ENCODE measurements at places on chromosomes 2 and 18.

GRCh38 chr2:140354544-140354943, 1574.4 kb upstream of the NXPH2 start:
- no peaks in the 10 kb centered on the region for H3K27me3 ChIP-seq
- no peak for DNase-seq
- no peaks in the 10 kb centered on the region for H3K36me3 ChIP-seq
- no peaks in the 10 kb centered on the region for H3K4me1 ChIP-seq
- no peak overlapping the region for H3K4me3 ChIP-seq
- no peak overlapping the region for H3K27ac ChIP-seq

- no peak for DNase-seq
- no peaks in the 10 kb centered on the region for H3K27me3 ChIP-seq
- no peak overlapping the region for H3K4me3 ChIP-seq
- H3K36me3 ChIP-seq = peaks cover 35% of the 10 kb centered on the region
Observed at GRCh38 chr18:59354731-59355130, 4.3 kb downstream of the LMAN1 start.

- no peak for DNase-seq
- H3K27me3 ChIP-seq = no peaks in the 10 kb centered on the region
- no peak overlapping the region for H3K27ac ChIP-seq
- no peaks in the 10 kb centered on the region for H3K4me1 ChIP-seq
- H3K36me3 ChIP-seq = no peaks in the 10 kb centered on the region
Observed at GRCh38 chr2:225233234-225233633, 166.3 kb upstream of the NYAP2 start.

- no peaks in the 10 kb centered on the region for H3K27me3 ChIP-seq
- H3K36me3 ChIP-seq = no peaks in the 10 kb centered on the region
- no peak overlapping the region for H3K4me3 ChIP-seq
- H3K4me1 ChIP-seq = peaks cover 22% of the 10 kb centered on the region
- H3K27ac ChIP-seq = no peak overlapping the region
Observed at GRCh38 chr2:209471037-209471436, 47.2 kb downstream of the MAP2 start.

DNA sequence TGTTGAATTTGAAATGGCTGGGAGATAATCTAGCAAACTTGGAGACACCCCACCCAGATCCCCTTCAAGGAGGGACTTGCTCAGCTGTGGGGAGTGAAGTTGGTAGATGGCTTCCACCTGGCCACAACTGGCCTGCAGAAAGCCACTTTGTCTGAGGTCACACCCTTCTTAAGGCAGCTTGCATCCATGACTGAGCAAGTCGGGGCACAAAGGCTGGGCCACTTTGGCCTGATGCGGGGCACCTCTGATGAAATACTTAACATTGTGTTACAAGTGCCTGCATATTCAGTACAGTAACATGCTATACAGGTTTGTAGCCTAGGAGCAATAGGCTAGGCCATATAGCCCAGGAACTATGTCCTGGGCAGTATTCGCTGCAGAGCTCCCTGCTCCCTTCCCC, 13.4 kb upstream of the RPL37A start:
- no peak for DNase-seq
- H3K36me3 ChIP-seq = peaks cover 24% of the 10 kb centered on the region
- no peaks in the 10 kb centered on the region for H3K27me3 ChIP-seq
- H3K4me1 ChIP-seq = no peaks in the 10 kb centered on the region
- no peak overlapping the region for H3K27ac ChIP-seq

DNA sequence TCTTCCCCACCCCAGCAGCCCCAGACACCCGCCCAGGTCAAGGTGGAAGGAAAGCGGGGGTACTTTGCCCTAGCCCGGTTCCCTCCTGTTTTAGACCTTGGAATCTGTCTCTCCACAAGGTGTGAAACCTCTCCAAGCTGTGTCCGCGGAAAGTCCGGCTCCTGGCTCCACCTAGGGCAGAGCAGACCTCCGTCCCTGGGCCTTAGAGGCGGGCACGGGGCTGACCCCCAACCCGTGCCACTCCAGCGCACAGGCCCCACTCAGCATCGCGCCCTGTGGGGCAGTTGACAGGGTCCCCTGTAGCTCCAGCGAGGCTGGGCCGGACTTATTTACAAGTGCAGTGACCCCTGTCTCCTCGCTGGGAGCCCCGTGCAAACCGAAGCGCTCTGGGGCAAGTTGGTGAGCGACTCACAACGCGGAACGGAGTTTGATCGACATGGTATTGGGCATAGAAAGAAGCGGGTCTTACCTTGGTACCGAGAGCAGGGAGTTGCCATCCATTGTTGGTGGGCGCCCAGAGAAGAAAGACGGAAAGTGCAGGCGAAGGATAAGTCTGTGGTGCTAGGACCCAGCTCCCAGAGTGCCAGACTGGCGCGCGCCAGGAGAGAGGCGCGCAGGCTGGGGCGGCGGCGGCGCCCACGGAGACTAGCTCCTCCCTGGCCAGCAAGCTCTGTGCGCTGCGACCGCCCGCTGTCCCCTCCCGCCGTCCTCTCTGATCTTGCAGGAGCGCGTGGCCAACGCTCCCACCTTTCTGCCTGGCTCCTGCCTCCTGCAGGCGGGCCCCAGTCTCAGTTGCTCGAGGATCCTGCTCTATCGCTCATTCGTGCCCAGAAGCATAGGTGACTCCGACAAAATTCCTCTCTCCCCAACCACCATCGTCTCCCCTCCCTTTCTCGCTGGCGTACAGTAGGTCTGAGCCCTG, at the start of gene SPHKAP:
TSS of gene SPHKAP (minus strand) at position 590 of the 922 bp plus-strand sequence. CDS start at position 501, 89 bp downstream.
- DNase-seq = peak; percentile 51
- no peaks in the 10 kb centered on the region for H3K36me3 ChIP-seq
- H3K27ac ChIP-seq = no peak within 1 kb of the TSS
- H3K4me3 ChIP-seq = peak within 1 kb of the TSS; percentile 10
- no peaks in the 10 kb centered on the region for H3K4me1 ChIP-seq

DNA sequence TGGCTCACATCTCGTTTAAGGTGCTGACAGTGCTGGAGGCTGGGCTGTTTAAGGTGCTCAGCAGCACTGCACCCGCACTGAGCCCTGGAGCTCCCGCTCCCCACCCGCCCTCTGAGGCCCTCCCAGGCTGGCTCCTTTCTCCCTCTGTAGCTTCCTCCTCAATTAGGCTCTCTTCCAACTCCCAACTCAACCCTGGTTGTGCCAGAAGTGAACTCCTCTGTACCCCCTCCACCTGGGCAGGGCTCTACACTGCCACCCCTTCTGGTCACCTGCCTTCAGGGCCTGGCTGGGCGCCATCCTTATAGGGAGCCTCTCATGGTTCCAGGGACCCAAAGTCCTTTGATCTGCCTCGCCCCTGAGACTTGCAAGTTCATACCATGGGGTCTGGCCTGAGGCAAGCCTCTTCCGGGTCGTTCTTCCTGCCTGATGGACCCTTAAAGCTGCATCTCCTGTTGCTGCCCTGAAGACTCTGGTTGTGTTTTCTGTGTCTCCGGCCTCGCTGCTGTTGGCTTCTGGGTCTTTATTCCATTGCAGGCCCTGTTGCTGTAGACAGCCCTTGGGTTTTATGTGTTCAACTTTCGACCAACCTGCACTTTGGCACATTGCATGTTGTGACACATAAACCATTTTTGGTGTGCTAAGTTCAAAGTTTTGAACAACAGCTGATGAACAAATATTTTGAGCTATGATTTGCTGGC, 199.6 kb downstream of the LDLRAD4 start:
- H3K4me1 ChIP-seq = peaks cover 62% of the 10 kb centered on the region
- no peaks in the 10 kb centered on the region for H3K36me3 ChIP-seq
- DNase-seq = no peak
- H3K4me3 ChIP-seq = no peak overlapping the region
- H3K27me3 ChIP-seq = no peaks in the 10 kb centered on the region

DNA sequence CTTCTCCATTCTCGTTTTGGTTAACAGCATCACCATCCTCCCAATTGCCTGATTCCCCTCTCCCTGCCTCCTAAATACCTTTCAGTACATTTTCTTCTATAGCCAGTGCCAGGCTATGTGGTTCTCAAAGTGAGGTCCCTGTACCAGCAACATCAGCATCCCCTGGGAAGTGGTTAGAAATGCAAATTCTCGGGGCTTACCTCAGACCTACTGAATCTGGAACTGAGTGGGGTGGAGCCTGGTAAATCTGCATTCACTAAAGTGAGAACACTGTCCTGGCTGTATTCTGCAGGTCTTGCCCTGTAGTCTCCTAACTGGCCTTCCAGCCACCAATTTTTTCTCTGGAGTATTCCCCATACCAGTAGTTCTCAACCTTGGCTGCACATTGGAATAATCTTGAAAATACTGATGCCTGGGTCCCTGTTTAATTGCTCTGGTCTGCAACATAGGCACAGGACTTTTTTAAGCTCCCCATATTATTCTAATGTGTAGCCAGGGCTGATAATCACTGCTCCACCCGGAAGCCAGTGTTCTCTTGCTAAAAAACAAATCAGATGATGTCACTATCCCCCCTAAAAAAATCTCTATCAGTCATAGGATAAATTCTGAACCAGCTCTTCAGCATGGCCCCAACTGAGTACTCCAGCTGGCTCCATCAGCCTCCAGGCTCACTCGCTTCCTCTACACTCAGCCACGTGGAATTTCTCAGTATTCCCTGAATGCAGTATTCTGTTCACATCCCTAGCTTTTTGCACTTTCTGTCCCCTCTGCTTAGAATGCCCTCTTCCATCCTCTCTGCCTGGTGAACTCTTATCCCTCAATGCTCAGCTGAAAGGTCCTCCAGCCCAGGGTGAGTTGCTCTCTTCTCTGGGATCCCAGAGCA, 98.4 kb downstream of the CDK15 start:
- no peaks in the 10 kb centered on the region for H3K4me1 ChIP-seq
- no peak for DNase-seq
- no peaks in the 10 kb centered on the region for H3K27me3 ChIP-seq
- no peak overlapping the region for H3K27ac ChIP-seq
- no peak overlapping the region for H3K4me3 ChIP-seq

DNA sequence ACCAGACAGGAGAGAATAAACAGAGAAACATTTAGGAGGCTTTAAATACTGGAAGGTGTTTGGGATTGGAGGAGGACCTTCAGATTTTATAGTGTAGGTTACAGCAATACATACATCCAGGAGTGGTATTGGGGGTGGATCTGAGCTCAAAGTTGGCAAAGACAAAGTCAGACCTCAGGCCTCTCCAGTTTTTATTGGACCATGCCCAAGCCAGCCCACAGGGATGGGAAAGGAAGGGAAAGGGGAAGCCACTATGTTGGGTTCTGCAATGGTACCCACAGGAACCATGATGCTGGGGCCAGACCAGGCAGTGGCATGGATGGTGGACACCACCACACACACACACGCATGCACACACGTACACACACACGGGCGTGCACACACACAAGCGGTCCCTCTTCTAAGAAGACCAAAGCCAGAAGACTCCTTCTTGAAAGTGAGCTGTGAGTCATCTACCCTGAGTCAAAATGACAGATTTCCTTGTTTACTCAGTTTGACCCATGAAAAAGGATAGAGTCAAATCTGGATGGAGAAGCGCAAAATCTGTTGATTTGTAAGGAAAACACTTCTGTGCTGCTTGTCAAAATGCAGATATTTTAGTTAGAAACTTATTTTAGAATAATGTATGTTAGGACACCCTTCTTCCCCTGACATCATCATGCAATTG, 87.9 kb downstream of the TRABD2A start:
- H3K36me3 ChIP-seq = no peaks in the 10 kb centered on the region
- no peaks in the 10 kb centered on the region for H3K27me3 ChIP-seq
- no peak for DNase-seq
- H3K4me3 ChIP-seq = no peak overlapping the region
- no peak overlapping the region for H3K27ac ChIP-seq

GRCh38 chr2:120447127-120447785, 101.3 kb downstream of the INHBB start:
- H3K36me3 ChIP-seq = no peaks in the 10 kb centered on the region
- DNase-seq = no peak
- H3K4me1 ChIP-seq = peaks cover 10% of the 10 kb centered on the region
- H3K27me3 ChIP-seq = no peaks in the 10 kb centered on the region
- H3K4me3 ChIP-seq = no peak overlapping the region

DNA sequence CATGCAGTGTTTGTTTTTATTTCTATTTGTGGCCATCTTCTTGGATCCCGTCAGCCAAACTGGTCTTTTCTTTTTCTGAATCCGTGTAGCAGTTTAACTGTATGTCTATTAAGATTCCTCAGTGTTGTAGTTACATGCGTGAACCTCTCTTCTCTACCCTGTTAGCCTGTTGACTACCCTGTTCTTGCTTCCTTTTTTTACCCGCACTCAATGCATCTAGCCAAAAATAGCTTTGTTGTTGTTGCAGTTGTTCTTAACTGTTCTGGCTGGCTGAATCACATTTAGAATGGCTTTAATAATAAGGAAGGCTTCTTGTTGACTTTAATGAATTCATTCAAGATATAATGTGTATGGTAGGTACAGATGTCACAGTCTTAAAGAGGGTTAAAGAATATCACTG, 137.1 kb downstream of the LCLAT1 start:
- peaks cover 63% of the 10 kb centered on the region for H3K4me1 ChIP-seq
- no peak for DNase-seq
- H3K4me3 ChIP-seq = no peak overlapping the region
- peak overlapping the region; percentile 62 for H3K27ac ChIP-seq
- no peaks in the 10 kb centered on the region for H3K36me3 ChIP-seq
- no peaks in the 10 kb centered on the region for H3K27me3 ChIP-seq

- no peak overlapping the region for H3K27ac ChIP-seq
- DNase-seq = no peak
- no peaks in the 10 kb centered on the region for H3K36me3 ChIP-seq
- no peak overlapping the region for H3K4me3 ChIP-seq
- H3K4me1 ChIP-seq = no peaks in the 10 kb centered on the region
- no peaks in the 10 kb centered on the region for H3K27me3 ChIP-seq
Observed at GRCh38 chr2:50955081-50955480, 76.9 kb downstream of the NRXN1 start.

DNA sequence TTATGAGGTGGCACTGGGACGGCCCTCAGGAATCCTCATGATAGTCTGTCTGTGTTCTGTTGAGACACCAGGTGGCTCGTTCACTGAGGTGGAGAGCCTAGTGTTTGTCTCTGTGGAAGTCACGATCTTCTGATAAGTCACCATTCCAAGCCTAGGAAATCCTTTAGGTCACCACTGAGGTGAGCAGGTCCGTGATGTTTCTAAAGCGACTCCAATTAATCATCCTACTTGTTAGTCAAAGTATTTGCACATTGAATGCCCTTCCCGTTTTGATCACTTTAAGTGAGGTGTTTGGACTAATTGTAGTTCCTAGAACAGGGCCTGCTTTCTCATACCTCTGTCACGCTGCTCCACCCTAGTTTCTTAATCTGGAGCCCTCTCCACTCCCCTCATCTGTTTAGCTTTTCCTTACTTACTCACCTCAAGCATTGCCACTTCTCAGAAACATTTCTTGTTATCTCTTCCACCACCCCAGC, 28.0 kb upstream of the DSG3 start:
- H3K4me3 ChIP-seq = no peak overlapping the region
- no peaks in the 10 kb centered on the region for H3K4me1 ChIP-seq
- no peak overlapping the region for H3K27ac ChIP-seq

- peak; percentile 85 for DNase-seq
- no peaks in the 10 kb centered on the region for H3K27me3 ChIP-seq
- H3K4me1 ChIP-seq = no peaks in the 10 kb centered on the region
- peak within 1 kb of the TSS; percentile 64 for H3K4me3 ChIP-seq
- no peaks in the 10 kb centered on the region for H3K36me3 ChIP-seq
- peak within 1 kb of the TSS; percentile 79 for H3K27ac ChIP-seq
Observed at GRCh38 chr2:110211938-110212858, at the start of gene MTLN. TSS of gene MTLN (minus strand) at chr2:110212547. CDS start at chr2:110212525, 22 bp downstream.

- no peak for DNase-seq
- H3K27me3 ChIP-seq = no peaks in the 10 kb centered on the region
- no peaks in the 10 kb centered on the region for H3K36me3 ChIP-seq
- H3K27ac ChIP-seq = no peak overlapping the region
- H3K4me3 ChIP-seq = no peak overlapping the region
Observed at GRCh38 chr18:76996429-76996828, 136.2 kb downstream of the MBP start.

GRCh38 chr2:78861546-78861945, 164.0 kb upstream of the REG3G start:
- no peaks in the 10 kb centered on the region for H3K36me3 ChIP-seq
- no peak overlapping the region for H3K4me3 ChIP-seq
- DNase-seq = no peak
- H3K27me3 ChIP-seq = no peaks in the 10 kb centered on the region

Data from tibial artery (tissue), 4 donors.